ENCODE measurements at places on chromosomes 1 and 21.

DNA sequence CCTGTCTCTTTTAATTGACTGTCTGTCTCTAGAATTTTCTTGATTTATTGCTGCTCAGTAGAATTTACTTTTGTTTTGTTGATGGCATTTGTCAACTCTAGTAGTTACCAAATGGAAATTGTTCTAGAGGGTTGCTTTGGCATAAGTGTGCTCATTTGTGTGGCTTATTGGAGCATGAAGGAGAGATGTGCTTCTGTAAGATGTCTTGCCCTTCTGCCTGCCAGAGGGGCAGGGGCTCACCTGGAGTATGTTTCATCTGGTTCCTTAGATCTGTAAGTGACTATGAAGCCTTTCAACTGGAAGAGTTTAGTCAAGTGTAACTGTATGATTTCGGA is 345.5 kb downstream of the DISC1 start:
- no peak for DNase-seq

GRCh38 chr1:101000131-101000873 is 25.3 kb downstream of the DPH5 start:
- DNase-seq = no peak

DNA sequence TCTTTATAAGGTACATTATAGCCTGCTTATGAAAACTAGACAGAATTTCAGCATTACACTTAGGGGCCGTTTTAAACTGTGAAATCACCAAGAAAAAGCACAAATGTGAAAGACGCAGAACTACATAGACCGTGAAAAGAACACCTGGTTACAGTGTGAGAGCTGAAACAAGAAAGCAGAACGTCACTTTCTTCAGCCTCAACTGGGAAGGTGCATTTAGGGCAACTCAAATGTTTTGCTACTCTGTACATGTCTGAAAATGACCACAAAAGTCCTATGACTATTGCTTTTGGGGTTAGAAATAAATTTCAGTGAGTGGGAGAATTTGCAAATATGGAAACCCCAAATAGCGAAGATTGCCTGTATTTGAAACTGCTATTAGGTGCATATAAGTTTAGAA is 268.7 kb downstream of the OLFM3 start:
- no peak for DNase-seq

GRCh38 chr21:38379147-38379546 is 119.1 kb downstream of the ERG start:
- DNase-seq = no peak

GRCh38 chr1:24319312-24319863 is at the start of gene GRHL3:
Gene GRHL3 (plus strand): TSS chr1:24319357. CDS start chr1:24319552, 195 bp downstream.
- peak; percentile 30 for DNase-seq

GRCh38 chr1:110308247-110308646 is 30.9 kb upstream of the RBM15 start:
- no peak for DNase-seq

DNA sequence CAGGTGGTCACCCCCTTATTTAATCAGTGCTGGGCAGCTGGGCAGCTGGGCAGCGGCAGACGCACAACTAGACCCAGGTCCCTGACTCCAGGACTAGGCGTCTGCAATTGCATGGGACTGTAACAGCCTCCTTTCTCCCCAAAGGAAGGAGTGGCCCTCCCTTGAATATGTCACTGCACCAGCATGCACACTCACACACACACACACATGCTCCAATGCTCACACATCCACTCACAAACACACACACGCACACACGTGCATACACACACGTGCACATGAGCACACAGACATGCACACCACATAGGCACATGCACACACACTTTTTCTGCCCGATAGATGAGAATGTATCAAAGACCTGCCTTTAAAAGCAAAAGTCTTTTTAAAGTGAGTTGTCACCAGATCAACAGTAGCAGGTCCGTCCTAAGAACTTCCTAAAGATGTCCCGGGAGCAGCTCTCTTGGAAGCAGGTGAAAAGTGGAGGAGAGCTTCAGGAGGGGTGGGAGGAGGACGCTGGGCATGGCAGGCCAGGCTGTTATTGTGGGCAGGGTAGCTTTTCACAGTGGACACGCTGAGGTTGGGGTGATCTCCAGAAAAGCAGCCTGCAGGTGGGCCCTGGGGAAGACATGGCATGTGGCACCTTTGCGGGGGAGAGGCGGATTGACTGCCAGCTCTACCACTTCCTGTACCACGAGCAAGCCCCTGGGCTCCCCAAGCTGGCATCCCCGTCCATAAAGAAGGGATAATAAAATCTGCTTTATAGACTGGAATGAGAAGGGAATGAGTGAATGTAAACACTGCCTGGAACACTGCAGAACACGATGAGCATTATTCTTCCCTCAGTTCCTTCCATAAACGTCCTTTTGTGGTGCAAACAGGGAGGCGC is 1.7 kb downstream of the PDE9A start:
- DNase-seq = no peak

GRCh38 chr1:219277304-219278105 is 103.8 kb downstream of the LYPLAL1 start:
- DNase-seq = no peak

GRCh38 chr1:226751703-226752102 is 12.6 kb upstream of the ITPKB start:
- DNase-seq = no peak

DNA sequence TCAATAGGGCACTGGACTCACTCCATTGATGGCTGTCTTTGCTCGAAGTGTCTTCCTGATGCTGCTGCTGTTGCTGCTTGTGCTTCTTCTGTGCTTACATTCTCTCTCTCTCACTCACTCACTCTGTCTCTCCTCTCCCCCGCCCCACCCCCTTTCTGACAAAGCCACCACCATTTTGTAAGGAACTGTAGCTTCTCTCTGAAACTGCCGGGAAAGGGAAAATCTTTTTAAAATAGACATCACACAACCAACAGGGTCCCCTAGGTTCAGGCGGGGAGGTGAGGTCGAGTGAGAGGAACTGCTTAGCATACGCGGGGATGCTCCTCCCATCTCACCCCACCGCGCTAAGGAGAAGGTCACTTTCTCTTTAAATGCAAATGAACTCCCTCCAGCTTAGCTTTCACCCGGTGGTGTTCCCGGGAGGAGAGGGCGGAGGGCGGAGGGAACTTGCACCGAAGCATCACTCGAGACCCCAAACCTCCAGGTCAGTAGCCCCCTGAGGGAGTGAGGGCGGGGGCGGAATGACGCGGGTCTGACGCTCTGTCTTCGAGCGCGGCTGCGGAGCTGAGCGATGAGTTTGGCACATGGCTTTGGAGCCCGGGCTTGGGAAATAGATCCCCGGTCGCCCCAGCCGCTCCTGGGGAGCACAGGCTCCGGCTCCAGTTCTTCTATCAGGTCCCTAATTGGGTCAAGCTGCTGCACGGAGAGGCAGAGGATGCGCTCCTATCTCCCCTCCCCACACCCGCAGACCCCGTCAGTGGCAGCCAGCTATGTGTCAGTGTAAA is at the start of gene CCDC28B:
Gene CCDC28B, plus strand, starts transcription at position 370 of the 785 bp plus-strand sequence. CDS start 1,341 bp downstream, outside the sequence.
- DNase-seq = peak; percentile 67

GRCh38 chr1:89201106-89201794 is 2.5 kb upstream of the GBP4 start:
- DNase-seq = no peak

- DNase-seq = peak; percentile 18
Observed at GRCh38 chr1:189429610-189430009, 1048.1 kb downstream of the BRINP3 start.

DNA sequence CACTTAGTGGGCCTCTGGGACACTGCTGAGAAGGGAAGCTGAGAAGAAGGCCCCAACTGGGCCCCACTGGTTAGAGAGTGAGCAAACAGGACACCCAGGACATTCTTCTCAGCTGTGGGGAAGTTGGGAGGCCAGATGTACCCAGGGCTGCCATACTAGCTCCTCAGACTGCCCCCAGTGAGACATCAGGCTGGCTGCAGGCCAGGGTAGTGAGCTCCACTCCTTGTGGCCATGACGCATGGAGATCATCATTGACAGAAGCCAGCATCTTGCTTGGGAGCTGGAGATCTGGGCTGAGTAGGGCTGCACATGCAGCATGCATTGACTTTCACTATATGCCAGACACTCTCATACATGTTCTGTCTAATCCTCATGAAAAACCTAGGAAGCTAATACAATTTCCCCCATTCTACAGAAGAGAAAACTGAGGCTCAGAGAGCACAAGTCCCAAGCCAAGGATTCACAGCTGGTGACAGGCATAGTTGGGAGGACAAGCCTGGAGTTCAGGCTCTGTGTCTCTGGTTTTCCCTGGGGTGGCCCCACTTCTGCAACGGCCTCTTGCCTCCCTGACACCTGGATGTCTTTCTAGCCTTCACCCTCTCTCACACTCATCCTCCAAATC is 24.1 kb upstream of the MYCL start:
- DNase-seq = no peak

DNA sequence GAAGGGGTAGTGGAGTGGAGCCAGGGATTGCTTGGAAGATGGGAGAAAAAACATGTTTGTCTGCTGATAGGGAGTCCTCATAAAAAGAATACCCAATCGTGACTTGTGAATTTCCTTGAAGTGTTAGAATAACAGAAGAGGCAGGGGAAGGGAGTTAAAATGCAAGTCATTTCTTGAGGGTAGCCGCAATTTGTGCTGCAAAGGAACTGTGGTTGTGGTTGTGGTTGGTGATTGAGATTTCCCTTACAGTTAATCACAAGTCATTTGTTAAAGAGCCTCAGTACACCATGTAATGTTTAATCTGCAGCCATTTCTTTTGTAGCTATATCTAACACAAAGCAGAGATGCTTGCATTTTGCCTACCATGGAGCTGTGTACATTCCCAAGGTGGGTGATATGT is 38.5 kb upstream of the EGLN1 start:
- no peak for DNase-seq

DNA sequence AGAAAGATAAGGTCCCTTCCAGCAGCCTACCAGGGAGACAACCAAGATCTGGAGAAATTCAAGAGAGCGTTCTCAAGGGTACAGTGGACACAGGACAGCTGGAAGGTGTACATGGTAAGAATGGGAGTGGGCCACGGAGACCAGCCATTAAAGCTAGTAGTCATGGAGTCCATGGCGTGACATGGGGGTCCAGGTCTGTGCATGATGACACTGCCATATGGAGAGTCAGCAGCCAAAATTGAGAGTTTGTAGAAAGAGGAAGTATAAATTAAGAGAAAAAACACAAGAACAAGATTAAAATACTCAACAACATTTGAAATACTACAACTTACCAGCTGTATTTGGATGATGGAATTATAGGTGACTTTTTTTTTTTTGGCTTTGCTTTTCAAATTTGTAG is 7.9 kb upstream of the LORICRIN start:
- no peak for DNase-seq
